Type B pancreatic cell (in vitro differentiated cells): ENCODE measurements at places on chromosomes 5 and 9. TPM values are rescaled to one million over a fixed set of nuclear protein-coding genes. Genes with fewer than 3 reads are reported as not detected.

Gene KCNN2
- total RNA-seq: 12.5 and 15.4 TPM in 2 replicates

Gene OLFM1
- total RNA-seq: 8.0 and 9.7 TPM in 2 replicates

Gene UNC5A
- 1.4 and 1.7 TPM in 2 replicates for total RNA-seq

Gene OTP
- total RNA-seq: 0.17 and 0.31 TPM in 2 replicates

Gene SUSD3
- 1.5 and 3.8 TPM in 2 replicates for total RNA-seq

Gene CDH9
- 0.68 TPM in 1 of 2 replicates, not detected in the other for total RNA-seq

Gene MLANA
- total RNA-seq: 12.1 TPM in 1 of 2 replicates, not detected in the other

Gene BRINP1
- total RNA-seq: 8.6 and 11.4 TPM in 2 replicates

Gene SCGB3A2
- total RNA-seq: 1.4 TPM in 1 of 2 replicates, not detected in the other

Gene RHOBTB3
- 41.7 and 76.3 TPM in 2 replicates for total RNA-seq

Gene PRXL2C
- total RNA-seq: 5.6 and 7.5 TPM in 2 replicates

- no peaks in the 10 kb centered on the region for H3K36me3 ChIP-seq
- H3K4me1 ChIP-seq: no peaks in the 10 kb centered on the region
- no peak overlapping the region for H3K4me3 ChIP-seq
- no peak overlapping the region for H3K27ac ChIP-seq
- DNase-seq: no peak
These were observed 57.9 kb upstream of the RICTOR start for GRCh38 chr5:39132128-39132447.

GRCh38 chr5:137016783-137017324 is 482.3 kb downstream of the SPOCK1 start:
- no peaks in the 10 kb centered on the region for H3K4me1 ChIP-seq
- no peak for DNase-seq
- H3K27me3 ChIP-seq: peaks cover 3% of the 10 kb centered on the region
- no peak overlapping the region for H3K4me3 ChIP-seq
- no peaks in the 10 kb centered on the region for H3K36me3 ChIP-seq

DNA sequence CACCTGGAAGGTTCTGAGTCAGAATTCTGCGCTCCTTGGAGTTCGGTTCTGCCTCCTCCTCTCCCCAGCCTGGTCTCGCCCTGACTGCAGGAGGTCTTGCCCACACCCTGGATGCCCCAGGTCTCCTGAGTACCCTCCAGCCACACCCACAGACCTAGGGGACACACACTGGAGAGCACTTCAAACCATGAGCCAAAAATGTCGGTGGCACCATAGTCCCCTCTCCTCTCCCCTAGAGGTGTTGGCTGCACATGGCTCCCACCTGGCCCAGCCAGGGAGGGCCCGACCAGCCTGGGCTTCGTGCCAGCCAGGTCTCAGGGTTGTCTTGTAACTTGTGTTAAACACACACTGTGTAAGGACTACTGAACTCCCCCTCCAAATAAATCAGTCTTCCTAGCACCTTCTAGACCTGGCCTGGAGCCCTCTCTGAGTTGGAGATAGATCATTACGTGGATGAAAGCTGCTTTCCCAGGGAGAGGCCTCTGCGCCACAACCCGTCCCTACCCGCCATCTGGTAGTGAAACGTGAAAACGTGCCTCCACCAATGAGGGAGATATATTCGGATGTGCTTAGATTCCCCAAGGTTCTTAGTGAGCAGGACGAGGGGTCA is 49.9 kb upstream of the CTSL start:
- DNase-seq: peak; percentile 57
- peaks cover 13% of the 10 kb centered on the region for H3K36me3 ChIP-seq
- no peak overlapping the region for H3K4me3 ChIP-seq

GRCh38 chr9:4661611-4662010 is 483 bp upstream of the PLPP6 start:
- DNase-seq: no peak
- peak overlapping the region; percentile 90 for H3K4me3 ChIP-seq
- H3K36me3 ChIP-seq: no peaks in the 10 kb centered on the region
- H3K4me1 ChIP-seq: peaks cover 34% of the 10 kb centered on the region

GRCh38 chr5:127683008-127683407 is 20.2 kb upstream of the CCDC192 start:
- no peak overlapping the region for H3K4me3 ChIP-seq
- H3K27me3 ChIP-seq: no peaks in the 10 kb centered on the region
- H3K4me1 ChIP-seq: no peaks in the 10 kb centered on the region
- H3K36me3 ChIP-seq: no peaks in the 10 kb centered on the region
- H3K27ac ChIP-seq: no peak overlapping the region

GRCh38 chr5:42360056-42360455 is 63.2 kb upstream of the GHR start:
- no peak overlapping the region for H3K4me3 ChIP-seq
- no peak for DNase-seq
- H3K36me3 ChIP-seq: no peaks in the 10 kb centered on the region
- no peaks in the 10 kb centered on the region for H3K4me1 ChIP-seq

- H3K27me3 ChIP-seq: peaks cover 41% of the 10 kb centered on the region
- no peak overlapping the region for H3K27ac ChIP-seq
- H3K36me3 ChIP-seq: peaks cover 9% of the 10 kb centered on the region
- H3K4me3 ChIP-seq: no peak overlapping the region
- peaks cover 24% of the 10 kb centered on the region for H3K4me1 ChIP-seq
- no peak for DNase-seq
These were observed 274.4 kb downstream of the CSNK1G3 start for GRCh38 chr5:123786411-123786810.

DNA sequence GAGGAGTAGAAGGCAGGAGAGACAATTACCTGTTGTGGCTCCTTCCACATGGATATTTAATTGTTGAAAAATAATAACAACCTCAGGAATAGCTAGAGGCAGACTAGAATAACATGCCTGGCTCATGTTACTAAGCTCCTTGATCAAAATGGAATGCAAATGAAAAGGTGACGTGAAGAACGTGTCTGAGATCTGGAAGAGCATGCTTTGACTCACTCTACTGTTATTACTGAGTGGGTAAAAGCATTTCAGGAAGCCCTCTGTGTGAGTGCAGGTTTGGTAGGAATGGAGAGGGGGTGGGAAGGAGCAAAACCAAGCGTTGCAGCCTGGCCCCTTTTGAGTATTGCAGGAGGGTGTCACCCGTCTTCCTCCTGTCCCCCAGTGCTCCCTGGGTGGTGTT is 84.8 kb downstream of the EQTN start:
- no peak overlapping the region for H3K4me3 ChIP-seq
- no peak overlapping the region for H3K27ac ChIP-seq
- peaks cover 3% of the 10 kb centered on the region for H3K27me3 ChIP-seq
- no peak for DNase-seq
- no peaks in the 10 kb centered on the region for H3K4me1 ChIP-seq

- no peak overlapping the region for H3K27ac ChIP-seq
- peaks cover 13% of the 10 kb centered on the region for H3K4me1 ChIP-seq
- no peak overlapping the region for H3K4me3 ChIP-seq
- no peak for DNase-seq
- no peaks in the 10 kb centered on the region for H3K27me3 ChIP-seq
- H3K36me3 ChIP-seq: no peaks in the 10 kb centered on the region
These were observed 132.2 kb downstream of the RXRA start for GRCh38 chr9:134458207-134459108.

DNA sequence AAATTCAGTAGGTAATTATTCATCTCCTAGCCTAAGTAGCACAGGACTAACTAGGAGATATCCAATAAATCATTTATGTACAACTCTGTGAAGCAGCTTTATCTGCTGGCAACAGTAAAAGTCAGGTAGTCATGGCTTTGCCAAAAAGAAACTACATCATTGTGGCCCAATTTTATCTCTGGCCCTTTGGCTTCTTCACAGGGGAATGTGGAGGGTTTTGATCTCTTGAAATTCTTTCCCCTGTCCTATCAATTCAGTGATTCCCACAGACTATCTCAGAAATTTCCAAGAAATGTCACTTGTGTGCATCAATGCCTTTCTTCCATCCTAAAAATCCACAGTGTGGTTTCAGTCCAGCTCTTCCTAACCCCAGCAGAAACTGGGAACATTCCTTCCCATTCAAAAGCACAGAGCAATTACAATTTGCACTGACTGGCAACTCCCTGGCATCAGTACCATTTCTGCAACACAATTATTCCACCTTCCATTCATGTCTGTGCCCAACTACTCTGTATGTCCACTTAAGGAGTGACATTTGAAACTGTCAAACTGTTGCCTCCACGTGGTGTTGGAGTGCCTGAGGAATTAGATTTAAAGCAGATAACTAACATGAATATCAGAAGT is 6.6 kb downstream of the CDC14B start:
- no peaks in the 10 kb centered on the region for H3K36me3 ChIP-seq
- H3K4me1 ChIP-seq: peaks cover 27% of the 10 kb centered on the region
- H3K27ac ChIP-seq: no peak overlapping the region

GRCh38 chr9:134571946-134572917 is 69.4 kb upstream of the COL5A1 start:
- peak; percentile 64 for DNase-seq
- peaks cover 8% of the 10 kb centered on the region for H3K27me3 ChIP-seq
- no peak overlapping the region for H3K4me3 ChIP-seq
- peak overlapping the region; percentile 0 for H3K27ac ChIP-seq
- peaks cover 20% of the 10 kb centered on the region for H3K4me1 ChIP-seq

GRCh38 chr5:146533882-146534281 is 17.9 kb upstream of the GPR151 start:
- H3K36me3 ChIP-seq: no peaks in the 10 kb centered on the region
- peaks cover 5% of the 10 kb centered on the region for H3K4me1 ChIP-seq
- no peak for DNase-seq
- no peak overlapping the region for H3K27ac ChIP-seq
- H3K4me3 ChIP-seq: no peak overlapping the region

DNA sequence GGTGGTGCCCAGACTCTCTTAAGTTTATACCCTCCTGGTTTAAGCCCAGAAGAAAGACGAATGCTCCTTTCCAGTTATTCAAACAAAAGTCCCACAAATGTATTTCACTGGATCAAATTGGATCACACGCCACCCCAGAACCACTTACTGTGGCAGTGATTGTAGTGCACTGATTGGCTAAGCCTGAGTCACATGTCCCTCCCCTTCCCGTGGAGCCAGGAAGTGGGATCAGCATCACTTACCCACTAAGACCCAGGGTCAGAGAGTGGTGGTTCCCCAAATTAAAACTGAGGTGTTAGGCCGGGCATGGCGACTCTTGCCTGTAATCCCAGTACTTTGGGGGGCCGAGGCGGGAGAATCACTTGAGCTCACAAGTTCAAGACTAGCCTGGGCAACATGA is 29.5 kb upstream of the CCDC180 start:
- peaks cover 23% of the 10 kb centered on the region for H3K36me3 ChIP-seq
- H3K27me3 ChIP-seq: no peaks in the 10 kb centered on the region
- H3K4me3 ChIP-seq: no peak overlapping the region
- H3K4me1 ChIP-seq: no peaks in the 10 kb centered on the region
- no peak for DNase-seq
- H3K27ac ChIP-seq: no peak overlapping the region

DNA sequence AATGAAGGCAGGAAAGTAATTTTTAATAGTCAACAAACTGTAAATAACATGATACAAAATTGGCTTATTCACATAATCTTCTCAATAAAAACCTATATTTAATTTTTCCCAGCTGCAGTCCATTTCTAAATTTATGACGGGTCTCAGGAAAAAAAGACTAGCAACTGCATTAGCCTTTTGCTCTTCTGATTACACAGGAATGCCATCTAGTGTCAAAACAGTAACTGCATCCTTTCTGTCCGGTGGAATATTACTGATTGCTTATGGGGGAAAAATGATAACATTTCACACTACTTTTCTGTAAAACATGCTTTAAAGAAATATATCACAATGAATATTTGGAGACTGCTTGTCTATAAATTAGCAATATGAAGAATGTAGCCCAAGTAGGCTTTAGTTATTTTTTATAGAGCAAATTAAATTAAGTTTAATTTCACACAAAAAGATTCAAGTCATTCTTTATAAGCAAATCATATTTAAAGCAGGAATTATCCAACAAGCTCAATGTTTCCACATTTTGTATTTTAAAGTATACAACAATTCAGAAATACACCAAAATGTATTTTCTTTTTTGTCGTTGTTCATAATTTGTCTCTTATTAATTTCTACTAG is 534.7 kb downstream of the CDH10 start:
- no peaks in the 10 kb centered on the region for H3K36me3 ChIP-seq
- no peaks in the 10 kb centered on the region for H3K4me1 ChIP-seq
- DNase-seq: no peak
- H3K27me3 ChIP-seq: peaks cover 7% of the 10 kb centered on the region

DNA sequence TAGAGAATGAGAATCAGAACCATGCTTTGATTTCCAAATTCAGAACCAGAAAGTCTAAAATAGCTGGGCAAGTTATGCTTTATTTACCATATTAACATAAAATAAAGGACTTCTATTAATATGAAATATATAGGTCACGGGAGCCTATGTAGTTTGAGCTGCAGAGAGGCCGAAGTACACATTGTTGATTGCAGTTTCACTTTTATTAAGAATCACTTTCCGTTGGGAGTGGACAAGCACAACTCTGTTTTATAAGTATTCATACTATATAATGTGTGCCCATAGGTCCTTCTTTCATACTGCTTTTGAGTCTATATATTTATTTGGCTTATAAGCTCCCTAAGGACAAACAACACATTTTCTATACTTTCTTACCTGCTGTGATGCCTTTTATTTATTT is 58.7 kb upstream of the DMRT3 start:
- no peak overlapping the region for H3K27ac ChIP-seq
- DNase-seq: no peak
- H3K36me3 ChIP-seq: no peaks in the 10 kb centered on the region
- peaks cover 34% of the 10 kb centered on the region for H3K27me3 ChIP-seq
- H3K4me3 ChIP-seq: no peak overlapping the region
- H3K4me1 ChIP-seq: no peaks in the 10 kb centered on the region

GRCh38 chr9:126488310-126488709 is 125.4 kb upstream of the LMX1B start:
- H3K27ac ChIP-seq: no peak overlapping the region
- H3K4me1 ChIP-seq: peaks cover 15% of the 10 kb centered on the region
- no peaks in the 10 kb centered on the region for H3K36me3 ChIP-seq
- no peak for DNase-seq

GRCh38 chr9:7542693-7543092 is 256.9 kb downstream of the DMAC1 start:
- H3K4me1 ChIP-seq: no peaks in the 10 kb centered on the region
- H3K4me3 ChIP-seq: no peak overlapping the region
- H3K27me3 ChIP-seq: peaks cover 6% of the 10 kb centered on the region
- H3K36me3 ChIP-seq: no peaks in the 10 kb centered on the region
- no peak for DNase-seq

DNA sequence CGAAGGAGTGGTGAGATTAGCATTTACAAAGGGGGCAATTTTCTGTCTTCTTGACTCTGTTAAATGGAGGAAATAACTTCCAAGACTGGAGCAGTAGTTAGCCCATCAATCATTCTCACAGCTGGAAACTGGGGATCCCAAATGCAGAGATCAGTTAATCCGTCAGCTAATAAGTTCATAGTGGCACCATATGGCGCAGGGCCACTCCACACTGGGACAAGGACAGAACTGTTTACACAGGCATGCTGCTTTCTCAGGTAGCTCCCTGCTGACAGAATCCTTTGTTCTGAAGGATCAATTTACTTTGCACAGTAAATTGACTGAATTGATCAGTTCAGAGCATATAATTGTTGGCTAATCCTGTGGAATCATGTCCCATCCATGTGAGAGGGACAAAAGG is 395.7 kb downstream of the TMEM161B start:
- H3K4me1 ChIP-seq: no peaks in the 10 kb centered on the region
- peaks cover 3% of the 10 kb centered on the region for H3K27me3 ChIP-seq
- no peak overlapping the region for H3K4me3 ChIP-seq
- H3K36me3 ChIP-seq: no peaks in the 10 kb centered on the region
- DNase-seq: no peak

GRCh38 chr5:170483701-170484458 is 19.9 kb upstream of the KCNIP1 start:
- H3K27ac ChIP-seq: no peak overlapping the region
- H3K36me3 ChIP-seq: no peaks in the 10 kb centered on the region
- H3K27me3 ChIP-seq: peaks cover 14% of the 10 kb centered on the region
- no peak overlapping the region for H3K4me3 ChIP-seq
